ENCODE measurements at places on chromosomes 5 and 9.

DNA sequence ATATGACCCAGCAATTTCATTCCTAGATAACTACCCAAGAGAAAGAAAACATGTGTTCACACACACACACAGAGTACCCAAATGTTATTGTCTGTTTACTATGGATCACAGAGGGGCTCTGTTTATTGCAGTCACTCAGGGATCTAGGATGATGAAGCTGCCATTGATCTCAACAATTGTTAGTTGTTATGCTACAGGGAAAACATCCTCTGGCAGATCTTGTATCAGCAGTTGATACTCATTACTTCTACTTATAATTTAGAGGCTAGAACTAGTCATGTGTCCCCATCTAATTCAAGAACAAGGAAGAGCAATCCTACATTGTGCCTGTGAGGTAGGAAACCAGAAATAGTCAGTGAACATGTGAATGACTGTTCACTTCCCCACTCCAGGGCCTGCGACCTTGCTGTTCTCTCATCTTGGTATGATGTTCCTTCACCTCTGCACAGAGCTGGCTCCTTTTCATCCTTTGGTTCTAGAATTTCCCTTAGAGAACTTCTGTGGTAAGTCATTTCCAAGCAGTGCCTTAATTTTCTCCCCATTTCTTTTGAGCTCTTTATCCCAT lies 30.3 kb downstream of the NMUR2 start:
- no peak for DNase-seq

GRCh38 chr9:754150-754931 lies 87.2 kb upstream of the DMRT1 start:
- DNase-seq: no peak

DNA sequence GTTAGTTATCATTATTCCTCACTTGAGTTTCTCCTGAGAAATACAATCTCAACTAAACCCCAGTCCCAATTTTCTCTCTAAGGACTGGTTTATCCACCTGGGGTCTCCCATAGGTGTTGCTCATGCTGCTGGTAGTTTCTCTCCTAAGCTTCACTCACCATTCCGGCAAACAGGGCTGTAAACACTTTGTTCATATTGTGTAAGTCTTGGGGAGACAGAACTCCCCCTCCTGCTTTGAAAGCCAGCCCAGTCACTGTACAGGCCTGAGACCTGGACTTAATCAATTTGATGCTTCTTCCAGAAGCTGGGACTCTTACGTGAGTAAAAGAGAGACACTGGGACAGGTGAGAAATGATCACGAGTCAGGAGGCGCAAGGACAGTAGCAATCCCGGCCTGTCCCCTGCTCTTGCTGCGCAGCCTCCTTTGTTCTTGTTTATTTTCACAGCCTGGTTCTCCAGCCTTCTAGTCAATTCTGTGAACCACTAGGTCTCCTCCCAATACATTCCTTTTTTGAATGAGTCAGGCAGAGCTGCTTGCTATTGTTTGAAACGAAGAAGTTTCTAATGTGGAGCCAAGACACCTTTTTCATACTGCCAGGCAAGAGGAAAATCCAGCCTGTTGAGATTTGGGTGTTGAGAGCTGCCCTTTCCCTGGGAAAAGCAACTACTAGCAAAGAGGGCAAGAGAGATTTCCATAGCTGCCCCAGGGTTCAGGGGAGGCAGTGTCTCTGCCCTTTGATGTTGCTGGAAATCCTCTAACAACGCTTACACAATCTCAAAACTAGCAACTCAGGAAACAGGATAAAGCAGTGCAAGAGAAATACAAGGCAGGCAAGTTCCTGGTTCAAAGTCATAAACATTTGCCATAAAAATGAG lies 9.2 kb upstream of the SHROOM1 start:
- DNase-seq: no peak

DNA sequence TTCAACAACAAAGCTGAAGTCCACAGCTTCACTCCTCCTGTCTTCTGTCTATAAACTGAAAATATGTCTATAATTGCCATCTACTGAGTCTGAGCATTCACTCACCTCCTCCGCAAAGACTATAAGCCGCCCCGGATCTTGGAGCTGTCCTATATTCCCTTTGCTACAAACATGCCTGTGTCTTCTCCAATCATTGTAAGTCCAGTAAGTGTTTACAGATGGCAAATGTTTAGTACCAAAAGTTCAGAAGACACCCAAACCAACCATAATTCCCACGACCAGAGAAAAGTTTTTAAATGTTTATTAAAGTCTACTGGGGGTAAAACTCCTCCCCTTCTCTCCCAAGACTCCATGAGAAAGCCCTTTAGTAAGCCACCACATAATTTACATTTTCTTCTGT lies 80.9 kb downstream of the EBF1 start:
- no peak for DNase-seq

DNA sequence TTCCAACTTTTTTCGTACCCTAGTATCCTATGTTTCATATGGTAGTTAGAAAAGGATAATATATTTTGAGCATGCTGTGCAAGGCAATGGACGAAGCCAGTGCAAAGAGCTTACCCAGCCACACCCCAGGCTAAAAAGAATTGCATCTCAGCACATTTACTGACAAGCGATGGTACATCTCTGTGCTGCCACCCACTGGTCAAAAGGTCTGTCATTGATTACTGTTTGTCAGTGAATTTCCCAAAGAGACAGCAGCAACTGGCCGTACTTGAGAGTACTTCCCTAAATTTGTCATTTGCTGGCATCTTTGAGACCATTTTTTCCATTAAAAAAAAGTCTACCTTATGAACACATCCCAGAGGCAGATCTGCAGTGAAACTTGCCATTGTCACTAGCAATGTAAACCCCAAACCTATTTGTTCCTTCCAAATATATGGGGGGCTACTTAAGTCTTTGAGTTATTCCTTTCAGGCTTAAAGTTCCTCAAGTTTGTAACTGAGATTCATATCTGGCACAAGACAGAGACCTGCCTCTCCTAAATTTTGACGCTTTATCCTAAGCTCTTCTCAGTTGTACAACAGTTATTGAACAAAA lies 184.3 kb downstream of the CTNND2 start:
- DNase-seq: peak; percentile 74

DNA sequence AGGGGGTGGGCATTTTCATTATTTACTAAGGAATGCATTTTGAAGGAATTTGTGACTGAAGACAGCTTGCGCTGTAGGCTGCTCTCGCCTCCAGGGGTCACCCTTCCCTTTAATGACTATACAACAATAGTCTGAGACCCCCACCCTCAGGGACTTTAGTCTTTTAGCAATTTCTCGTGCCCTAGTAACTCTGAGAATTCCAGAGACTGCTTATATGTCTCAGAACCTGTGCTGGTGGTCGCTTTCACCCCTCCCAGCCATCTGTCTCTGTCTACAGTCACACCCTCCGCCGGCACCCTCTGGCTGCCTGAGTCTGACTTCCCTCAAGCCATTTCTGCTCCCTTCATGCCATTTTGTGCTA lies 671.4 kb downstream of the NR2F1-AS1 start:
- DNase-seq: peak; percentile 20

- DNase-seq: peak; percentile 58
Observed at GRCh38 chr5:22044229-22044628, 808.9 kb downstream of the CDH12 start.

- peak; percentile 71 for DNase-seq
Observed at GRCh38 chr9:89418882-89419640, 78.9 kb downstream of the SEMA4D start.

GRCh38 chr5:56737951-56738606 lies 77.3 kb upstream of the MAP3K1 start:
- DNase-seq: no peak

DNA sequence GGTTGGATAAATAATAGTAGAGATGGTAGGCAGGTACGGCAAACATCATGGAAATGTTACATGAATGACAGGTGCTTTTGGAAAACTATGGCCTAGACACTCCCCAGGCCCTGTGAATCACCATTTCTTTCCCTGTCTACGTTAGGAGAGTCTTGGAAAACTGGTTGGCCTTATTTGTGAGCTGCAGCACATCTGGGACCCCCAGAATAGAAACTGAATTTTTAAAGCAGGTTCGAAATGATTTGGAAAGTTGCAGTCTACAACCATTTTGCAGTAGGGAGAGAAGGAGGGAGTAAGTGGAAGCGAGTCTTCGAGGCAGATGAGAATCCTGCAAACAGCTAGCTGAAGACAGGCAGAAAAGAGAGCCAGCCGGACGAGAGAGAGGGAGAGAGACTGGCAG lies 13.0 kb downstream of the C1QTNF2 start:
- no peak for DNase-seq

DNA sequence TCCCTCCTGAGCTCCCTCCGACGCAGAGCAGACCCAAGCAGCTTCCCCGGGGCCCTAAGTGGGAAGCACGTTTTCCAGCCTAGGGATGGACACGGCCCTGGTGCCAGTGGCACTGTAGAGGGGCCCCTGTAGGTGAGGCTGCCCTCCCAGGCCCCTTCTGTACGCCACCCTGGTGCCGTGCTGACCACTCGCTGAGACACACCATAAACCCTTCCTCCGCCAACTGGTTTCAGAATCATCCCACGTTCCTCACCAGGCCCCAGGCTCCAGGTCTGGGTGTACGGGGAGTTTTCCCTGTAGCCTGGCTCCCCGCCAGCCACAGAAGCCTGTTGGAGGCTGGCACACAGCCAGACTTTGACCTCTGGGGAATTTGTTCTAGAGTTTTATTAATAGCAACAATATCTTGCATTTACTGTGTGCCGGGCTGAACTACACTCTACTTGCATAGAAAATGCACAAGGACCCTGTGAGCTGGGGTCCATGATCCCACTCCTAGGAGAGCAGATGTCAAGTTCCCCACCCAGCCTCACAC lies 18.2 kb upstream of the WDR38 start:
- DNase-seq: no peak

- DNase-seq: no peak
Observed at GRCh38 chr5:141493500-141494422, 4.9 kb downstream of the PCDHGC5 start.

DNA sequence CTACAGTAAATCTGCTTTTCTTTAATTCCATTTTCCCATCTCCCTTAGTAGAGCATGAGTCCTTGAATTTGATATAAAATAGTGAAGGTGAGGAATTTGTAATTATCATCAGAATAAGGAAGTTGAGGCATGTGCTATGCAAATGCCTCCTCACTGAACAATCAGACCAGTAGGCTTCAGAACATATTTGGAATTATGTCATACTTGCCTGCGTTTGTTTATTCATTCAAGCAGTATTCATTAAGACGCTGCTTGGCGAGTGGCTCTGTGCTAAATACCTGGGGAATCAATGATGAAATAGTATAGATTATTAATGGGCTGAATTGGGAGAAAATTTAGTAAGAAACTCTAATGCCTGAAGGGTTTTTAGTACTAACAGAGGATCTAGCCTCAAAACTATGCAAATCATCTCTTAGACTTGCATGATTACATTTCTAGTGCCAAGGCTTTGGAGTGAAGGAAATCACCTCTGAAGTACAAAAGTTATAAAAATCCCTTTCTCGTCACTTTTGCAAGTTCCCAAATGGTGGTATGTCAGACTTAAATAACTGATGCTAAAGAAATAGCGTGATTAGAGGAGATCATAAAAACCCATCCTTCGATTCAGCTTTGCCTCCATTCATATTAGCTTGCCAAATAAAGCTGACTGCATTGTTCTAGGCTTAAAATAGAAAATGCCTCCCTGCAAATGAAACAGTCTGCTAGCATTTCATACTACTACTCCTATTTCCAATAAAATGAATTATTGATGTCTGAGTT lies 141.7 kb downstream of the PCSK5 start:
- no peak for DNase-seq

GRCh38 chr9:94861589-94862272 lies 135.2 kb downstream of the AOPEP start:
- no peak for DNase-seq

- no peak for DNase-seq
Observed at GRCh38 chr5:32298059-32298415, 14.7 kb downstream of the MTMR12 start.

DNA sequence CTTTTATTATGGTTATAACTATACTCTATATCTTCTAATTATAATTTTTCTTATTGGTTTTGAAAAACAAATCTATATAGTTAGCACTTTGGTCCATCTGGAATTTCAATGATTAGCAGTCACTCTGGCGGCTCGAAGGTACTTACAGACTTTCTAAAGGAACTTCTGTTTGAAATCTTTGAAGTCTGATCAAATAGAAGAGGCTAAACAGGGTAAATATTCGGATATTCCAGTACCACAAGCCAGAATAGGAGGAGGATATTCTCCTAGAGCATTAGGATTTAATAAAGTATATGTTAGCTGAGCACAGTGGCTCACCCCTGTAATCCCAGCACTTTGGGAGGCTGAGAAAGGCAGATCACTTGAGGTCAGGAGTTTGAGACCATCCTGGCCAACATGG lies 38.7 kb upstream of the HSD17B3 start:
- no peak for DNase-seq

GRCh38 chr9:23451802-23452418 lies 374.1 kb downstream of the ELAVL2 start:
- DNase-seq: no peak

DNA sequence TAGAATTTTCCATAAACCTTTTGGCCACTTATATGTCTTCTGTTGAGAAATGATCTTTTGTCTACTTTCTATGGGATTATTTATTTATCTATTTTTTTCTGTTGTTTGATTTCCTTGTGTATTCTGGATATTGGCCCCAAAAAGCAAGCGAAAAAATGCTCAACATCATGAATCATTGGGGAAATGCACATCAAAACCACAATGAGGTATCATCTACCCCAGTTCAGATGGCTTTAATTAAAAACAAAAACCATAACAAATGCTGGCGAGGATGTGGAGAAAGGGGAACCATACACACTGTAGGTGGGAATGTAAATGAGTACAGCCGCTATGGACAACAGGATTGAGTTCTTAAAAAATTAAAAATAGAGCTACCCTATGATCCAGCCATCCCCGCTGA lies 125.0 kb upstream of the LPCAT1 start:
- DNase-seq: no peak
